ENCODE measurements at places on chromosomes 11 and 22.

DNA sequence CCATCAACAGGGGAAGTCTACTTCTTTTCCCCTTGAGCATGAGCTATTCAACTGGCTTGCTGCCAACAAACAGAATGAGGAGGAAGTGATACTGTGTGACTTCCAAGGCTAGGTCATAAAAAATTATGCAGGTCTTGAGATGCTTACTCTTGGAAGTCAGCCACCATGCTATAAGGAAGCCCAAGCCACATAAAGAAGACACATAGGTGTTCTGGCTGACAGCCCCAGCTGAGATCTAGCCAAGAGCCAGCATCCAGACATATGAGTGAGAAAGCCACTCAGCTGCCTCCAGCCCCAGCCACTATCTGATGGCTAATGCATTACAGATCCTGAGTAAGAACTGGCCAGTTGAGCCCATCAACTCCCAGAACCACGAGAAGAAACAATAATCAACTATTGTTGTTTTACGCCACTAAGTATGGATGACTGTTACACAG is 31.0 kb upstream of the PPP2R1B start:
- no peak for DNase-seq

GRCh38 chr11:94525546-94526324 is 13.5 kb downstream of the C11orf97 start:
- DNase-seq: peak; percentile 49

GRCh38 chr22:41907436-41908401 is 7.2 kb downstream of the SHISA8 start:
- DNase-seq: no peak

DNA sequence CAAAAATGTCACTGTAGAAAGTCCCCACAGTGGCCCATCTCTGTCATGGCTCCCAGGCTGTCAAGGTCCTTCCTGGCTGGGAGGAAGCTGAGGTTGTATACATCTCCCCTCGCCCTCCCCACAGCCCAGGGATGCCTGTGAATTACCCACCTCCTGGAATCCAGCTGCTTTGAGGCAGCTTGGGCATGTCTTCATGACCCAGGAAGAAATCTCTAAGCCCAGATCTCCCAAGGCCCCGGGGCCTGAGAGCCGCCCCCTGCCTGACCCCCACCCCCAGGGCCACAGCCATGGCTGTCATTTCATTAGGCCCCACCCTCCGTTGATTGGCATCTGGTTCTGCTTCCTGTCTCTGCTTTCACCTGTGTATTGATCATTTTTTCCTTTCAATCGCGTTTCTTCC is 207.5 kb downstream of the TBC1D22A start:
- DNase-seq: no peak

GRCh38 chr22:39097098-39098020 is at the start of gene APOBEC3H:
Gene APOBEC3H, plus strand, starts transcription at chr22:39097244. Its CDS starts 3,035 bp downstream, at chr22:39100279.
- DNase-seq: no peak

GRCh38 chr11:47035108-47035507 is 98.5 kb downstream of the CSTPP1 start:
- DNase-seq: no peak

DNA sequence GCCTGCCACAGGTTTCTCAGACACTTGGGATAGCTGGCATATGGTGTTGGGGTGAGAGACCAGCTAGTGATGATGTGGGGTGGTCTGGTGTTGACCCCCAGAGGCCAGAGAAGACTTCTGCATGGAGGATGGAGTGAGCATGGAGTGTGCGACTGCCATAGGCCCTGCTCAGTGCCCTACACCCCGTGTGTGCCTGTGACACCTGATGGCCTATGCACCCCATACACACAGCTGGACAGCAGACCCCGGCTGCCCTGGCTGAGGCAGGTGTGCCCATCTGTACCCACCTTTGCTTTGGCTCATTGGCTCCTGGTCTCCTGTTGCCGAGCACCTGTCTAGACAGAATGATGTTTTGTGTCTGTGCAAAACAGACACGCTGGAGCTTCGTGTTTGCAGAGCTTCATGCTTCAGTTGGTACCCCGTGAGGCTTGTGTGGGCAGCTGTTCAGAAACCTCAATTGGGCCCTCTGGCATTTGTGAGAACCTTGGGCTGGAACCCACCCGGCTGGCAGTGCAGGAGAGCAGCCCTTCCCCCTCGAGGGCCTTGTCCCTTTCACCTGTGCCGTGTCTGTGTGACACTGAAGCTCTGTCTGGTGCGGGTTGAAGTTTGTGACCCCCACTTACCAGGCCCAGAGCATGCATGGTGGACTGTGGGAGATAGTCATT is 27.6 kb downstream of the BCR start:
- DNase-seq: no peak

GRCh38 chr22:24567668-24568067 is 11.9 kb downstream of the SNRPD3 start:
- no peak for DNase-seq

- no peak for DNase-seq
Measured at GRCh38 chr11:96294289-96294688, 48.7 kb downstream of the MAML2 start.

- no peak for DNase-seq
Measured at GRCh38 chr11:75505916-75506692, 19.6 kb downstream of the GDPD5 start.

DNA sequence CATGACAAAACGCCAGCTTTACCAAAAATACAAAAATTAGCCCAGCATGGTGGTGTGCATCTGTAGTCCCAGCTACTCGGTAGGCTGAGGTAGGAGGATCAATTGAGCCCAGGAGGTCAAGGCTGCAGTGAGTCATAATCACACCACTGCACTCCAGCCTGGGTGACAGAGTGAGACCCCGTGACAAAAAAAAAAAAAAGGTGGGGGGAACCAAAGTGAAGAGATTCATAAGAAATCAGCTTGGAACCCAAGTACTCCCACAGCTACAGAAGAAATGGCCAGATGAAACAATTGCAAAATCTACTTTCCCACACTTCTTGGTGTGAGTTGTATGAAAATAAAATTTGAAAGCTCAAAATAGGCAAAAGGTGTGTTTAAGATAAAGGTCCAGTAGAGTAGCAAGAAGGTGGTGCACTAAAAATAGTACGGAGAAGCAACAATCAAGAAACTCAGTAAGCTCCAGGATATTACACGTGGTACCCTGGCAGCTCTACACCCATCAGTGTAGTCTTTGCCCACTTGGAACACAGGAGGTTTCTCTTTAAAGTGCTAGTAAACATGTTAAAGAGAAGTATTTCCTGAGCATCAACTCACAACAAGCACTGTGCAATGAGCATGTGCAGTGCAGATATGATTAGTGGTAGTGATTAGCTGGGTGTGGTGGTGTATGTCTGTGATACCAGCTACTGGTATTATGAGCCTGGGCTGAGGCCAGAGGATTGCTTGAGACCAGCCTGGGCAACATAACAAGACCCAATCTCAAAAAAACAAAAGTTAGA is 5.3 kb downstream of the HARBI1 start:
- DNase-seq: no peak

- DNase-seq: peak; percentile 19
Measured at GRCh38 chr11:86869966-86870570, 69.7 kb downstream of the PRSS23 start.

DNA sequence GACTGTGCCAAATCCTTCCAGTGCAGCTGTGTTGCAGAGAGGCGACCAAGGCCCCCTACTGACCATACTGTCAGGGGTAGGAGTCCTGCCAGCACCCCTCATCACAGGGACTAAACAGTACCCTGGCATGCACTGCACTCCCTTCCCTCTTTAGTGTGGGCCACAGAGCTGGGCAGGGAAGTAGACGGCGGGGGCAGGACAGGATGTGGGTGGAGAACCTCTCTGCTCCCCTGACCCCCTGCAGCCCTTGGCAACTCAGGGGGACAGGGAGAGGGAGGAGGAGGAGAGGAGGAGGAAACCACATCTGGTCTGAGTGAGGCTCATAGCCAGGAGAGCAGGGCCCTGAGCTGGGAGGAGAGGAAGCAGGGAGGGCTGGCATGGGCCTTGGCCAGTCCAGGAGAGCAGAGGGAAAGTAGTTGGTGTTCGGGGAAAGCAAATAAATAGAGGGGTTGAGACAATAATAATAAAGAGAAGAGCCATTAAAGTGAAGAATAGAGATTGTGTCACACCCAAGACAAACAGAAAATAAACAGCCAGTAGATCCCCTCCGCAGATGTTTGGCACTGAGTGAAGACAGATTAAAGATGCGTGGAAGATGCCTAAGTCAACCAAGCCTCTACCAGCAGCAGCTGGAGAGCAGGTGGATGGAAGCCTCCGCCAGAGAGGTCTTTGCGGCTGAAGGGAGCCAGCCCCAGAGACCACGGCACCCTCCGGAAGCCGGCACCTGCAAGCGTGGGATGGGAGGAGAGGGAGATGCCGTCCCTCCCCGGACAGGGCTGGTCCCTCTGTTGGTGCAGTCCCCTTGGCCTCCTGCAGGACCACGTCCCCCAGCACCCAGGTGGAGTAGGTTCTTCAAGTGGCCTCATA is 61.5 kb downstream of the RPUSD4 start:
- DNase-seq: no peak

GRCh38 chr11:78833237-78833636 is 258.6 kb upstream of the NARS2 start:
- DNase-seq: no peak

GRCh38 chr11:110148775-110149744 is 55.9 kb downstream of the ZC3H12C start:
- no peak for DNase-seq

GRCh38 chr11:48170241-48171233 is 46.1 kb upstream of the OR4B1 start:
- no peak for DNase-seq

- DNase-seq: no peak
Measured at GRCh38 chr11:1450949-1451710, 35.4 kb downstream of the MOB2 start.

DNA sequence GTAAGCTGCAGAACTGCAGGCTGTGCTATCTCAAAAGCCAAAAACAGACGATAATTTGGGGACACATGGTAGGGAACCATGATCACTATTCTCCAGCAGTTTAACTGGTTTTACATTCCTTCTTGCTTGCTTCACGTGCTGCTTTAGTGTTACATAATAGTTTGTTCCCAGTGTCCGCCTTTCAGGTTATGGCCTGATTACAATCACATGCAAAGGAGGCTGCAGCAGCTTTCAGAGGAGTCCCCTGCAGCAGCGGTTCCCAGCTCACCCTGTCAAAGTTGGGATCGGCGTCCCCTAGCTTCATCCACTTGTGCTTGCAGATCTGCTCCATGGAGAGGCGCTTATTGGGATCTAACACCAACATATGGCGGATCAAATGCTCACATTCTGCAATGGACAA is 39.2 kb upstream of the APOA1 start:
- no peak for DNase-seq

GRCh38 chr22:19909350-19910179 is 32.0 kb upstream of the COMT start:
- DNase-seq: no peak

- no peak for DNase-seq
Measured at GRCh38 chr22:49574881-49575702, 252.6 kb downstream of the BRD1 start.

- DNase-seq: no peak
Measured at GRCh38 chr11:131299598-131300438, 70.6 kb upstream of the NTM start.

GRCh38 chr22:18024956-18025720 is 777 bp upstream of the MICAL3 start:
- DNase-seq: no peak

GRCh38 chr11:9568854-9569587 is 4.4 kb upstream of the WEE1 start:
- DNase-seq: peak; percentile 71

GRCh38 chr11:44324749-44325525 is 15.0 kb upstream of the ALX4 start:
- DNase-seq: no peak

GRCh38 chr11:129249351-129249750 is 57.2 kb upstream of the ARHGAP32 start:
- DNase-seq: peak; percentile 72

DNA sequence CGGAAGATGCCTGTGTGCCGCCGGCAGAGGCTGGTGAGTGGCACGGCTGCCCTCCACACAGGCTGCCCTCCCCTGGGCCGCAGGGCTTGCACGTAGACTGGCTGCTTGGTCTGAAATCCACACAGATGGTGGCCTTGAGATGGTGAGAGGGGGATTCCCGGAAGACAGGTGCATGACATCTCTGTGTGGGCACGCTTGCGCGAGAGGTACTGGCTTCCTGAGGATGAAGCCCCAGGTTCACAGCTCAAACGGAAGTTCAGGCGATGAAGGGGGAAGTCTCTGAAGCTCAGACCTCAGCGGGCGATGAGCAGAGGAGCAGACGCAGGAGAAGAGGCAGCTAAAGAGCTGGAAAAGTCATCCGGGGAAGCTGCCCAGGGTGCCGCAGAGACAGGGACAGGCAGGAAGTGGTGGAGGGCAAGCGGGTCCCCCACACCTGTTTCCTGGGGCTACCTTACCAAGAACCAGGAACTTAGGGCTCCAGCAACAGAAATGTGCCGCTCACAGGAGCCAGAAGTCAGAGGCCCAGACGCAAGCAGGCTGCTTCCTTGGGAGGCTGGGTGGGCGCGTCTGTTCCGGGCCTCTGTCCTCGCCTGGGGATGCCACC is 7.2 kb downstream of the CRELD2 start:
- no peak for DNase-seq

DNA sequence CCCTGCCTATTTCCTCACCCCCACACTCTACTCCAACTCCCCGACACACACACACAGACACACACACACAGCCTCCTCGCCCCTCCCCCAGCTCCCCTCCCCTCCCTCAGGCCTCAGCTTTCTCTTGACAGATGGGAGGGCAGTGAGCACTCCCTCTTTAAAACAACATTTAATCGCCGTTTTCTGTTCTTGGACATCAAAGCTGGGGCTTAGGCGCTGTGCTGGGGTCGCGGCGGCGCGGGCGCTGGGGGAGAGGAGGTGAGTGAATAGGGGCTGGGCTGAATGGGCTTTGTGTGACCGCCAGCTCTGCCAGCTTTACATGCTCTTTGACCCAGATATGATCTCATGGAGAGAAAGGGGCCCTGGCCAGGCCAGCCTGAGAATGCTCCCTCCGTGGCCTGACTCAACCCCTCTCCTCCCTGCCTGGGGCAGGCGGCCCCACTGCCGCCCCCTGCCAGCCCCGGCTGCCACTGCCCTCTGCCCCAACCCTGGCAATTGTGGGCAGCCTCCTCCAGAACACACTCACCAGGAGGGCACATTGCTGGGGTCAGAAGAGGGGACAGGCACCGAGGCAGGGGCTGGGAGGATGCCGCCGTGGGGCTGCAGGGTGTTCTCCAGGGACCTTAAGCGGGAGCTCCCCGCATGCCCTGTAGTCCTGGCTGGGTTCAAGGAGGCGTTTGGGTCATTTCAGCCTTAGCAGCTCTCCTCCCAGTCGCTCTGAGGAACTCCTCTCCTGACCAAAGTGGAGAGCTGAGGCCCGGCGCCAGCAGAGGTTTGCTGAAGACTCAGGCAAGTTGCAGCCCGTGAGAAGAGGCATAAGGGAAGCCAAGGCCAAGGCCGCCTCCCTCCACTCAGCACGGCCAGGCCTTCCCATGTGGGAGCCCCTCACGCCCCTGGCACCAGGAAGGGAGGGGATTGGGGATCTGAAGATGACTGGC is 38.3 kb upstream of the NNMT start:
- DNase-seq: no peak

DNA sequence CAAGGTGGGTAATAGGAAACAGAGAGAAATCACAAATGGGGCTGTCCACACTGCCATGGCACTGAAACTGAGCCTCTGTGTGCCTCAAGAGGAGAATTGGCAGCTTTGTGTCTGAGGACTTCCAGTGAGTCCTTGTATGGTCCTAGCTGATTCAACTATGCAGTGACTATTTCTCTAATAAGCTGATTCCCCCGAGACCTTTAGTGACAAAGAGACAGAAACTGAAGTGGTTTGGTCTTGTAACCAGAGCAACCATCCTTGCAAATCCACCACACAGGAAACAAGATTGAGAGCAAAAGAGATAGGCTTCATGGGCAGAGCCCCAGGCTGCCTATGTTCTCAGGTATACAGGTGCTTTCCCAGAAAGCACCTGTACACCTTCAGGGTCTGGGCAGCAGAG is 1038.5 kb downstream of the NTM start:
- no peak for DNase-seq

- DNase-seq: peak; percentile 80
Measured at GRCh38 chr11:58905721-58906547, 33.4 kb upstream of the GLYATL1 start.
